ENCODE measurements at places on chromosomes 2 and 18.
A peak's percentile ranks its signal among the peaks of the same experiment; 100 is the strongest.

DNA sequence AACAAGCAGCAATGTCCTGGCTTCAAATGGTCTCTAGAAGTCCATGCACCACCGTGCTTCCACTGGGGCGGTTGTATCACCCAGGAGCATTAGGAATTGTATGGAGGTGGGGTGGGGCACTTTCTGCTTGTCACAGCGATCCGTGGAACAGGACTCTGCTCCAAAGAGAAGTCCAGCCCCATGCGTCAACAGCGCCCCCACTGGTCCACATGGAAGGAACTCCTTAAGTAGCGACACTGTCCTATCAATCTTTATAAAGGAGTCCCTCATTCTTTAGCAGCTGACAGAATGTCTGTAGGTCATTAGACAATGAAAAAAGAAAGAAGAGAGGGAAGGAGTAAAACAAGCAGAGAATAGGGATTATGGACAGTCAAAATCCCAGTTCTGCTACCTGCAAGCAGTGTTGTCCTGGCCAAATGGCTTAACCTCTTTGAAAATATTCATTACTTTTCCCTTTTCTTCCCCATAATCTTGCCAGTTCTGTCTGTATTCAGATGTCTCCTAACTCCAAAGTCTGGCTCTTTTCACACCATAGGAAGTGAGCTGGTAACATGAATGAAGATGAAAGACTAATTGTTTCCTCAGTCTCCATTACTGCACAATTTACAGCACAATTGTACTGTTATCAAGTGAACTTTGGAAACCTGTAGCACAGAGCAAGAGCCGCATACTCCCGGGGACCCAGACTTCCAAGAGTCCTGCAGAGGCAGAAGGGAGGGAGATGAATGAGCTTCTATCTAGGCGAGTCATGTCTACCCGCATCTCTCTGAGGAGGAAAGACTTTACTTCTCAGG lies 9.9 kb downstream of the NFE2L2 start:
- no peak for DNase-seq

DNA sequence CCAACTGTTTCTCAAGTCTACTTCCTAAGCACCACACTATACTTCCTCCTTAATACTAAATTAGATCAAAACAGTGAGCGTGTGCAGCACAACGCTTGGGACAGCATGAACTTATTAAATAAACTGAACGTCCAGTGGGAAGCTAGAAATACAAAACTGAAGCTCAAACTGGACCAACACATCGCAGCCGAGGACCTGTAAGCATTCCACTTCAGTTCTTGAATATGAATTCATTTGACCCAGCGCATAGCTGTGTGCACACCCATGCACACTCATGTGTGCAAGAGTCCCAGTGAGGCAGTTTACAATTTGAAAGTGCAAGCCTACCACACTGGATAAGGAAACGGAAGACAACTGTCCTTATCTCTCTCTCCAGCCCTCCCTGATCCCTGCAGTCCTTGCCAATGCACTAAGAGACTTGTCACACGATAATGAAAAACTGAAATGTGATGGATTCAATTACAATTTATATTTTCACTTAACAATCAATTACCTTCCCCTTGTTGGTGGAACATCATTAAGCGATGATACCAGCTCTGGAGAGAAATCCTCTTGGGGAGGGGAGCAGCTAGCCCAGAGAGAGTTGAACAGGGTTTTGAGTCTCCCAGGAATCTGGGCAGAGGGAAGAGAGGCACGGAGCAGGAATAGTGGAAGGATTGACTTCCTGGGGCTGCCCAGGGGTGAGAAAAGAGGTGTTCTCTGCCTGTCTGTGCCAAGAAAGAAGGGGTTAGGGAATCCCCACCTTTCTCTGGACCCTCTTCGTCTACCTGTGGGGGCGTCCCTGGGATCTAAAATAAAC lies 186.5 kb upstream of the KLHL29 start:
- no peak for DNase-seq

GRCh38 chr2:130760754-130761751 lies 5.7 kb downstream of the AMER3 start:
- no peak for DNase-seq

DNA sequence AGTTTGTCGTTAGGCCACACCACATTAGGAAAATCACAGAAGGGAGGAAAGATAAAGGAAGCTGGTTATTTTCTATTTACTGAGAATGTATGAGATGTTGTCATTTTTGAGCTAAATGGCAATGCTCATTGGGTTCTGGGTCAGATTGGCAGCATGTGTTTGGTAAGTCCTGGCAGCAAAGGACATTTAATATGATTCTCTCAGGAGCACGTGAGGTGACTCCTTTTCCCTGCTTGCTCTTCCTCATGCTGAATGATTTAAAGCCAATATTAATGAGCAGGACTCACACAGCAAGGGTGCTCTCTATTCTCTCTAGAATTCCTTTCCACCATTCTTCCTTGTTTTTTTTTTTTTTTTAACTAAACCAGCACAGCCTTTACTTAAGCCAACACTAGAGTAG lies 298.2 kb downstream of the XIRP2 start:
- no peak for DNase-seq

GRCh38 chr2:152432206-152432653 lies 97.3 kb downstream of the FMNL2 start:
- no peak for DNase-seq

GRCh38 chr2:152418688-152419087 lies 83.7 kb downstream of the FMNL2 start:
- no peak for DNase-seq

GRCh38 chr18:25819746-25820363 lies 270.6 kb downstream of the SS18 start:
- DNase-seq: no peak

GRCh38 chr2:164899121-164899520 lies 56.2 kb downstream of the SLC38A11 start:
- DNase-seq: no peak

DNA sequence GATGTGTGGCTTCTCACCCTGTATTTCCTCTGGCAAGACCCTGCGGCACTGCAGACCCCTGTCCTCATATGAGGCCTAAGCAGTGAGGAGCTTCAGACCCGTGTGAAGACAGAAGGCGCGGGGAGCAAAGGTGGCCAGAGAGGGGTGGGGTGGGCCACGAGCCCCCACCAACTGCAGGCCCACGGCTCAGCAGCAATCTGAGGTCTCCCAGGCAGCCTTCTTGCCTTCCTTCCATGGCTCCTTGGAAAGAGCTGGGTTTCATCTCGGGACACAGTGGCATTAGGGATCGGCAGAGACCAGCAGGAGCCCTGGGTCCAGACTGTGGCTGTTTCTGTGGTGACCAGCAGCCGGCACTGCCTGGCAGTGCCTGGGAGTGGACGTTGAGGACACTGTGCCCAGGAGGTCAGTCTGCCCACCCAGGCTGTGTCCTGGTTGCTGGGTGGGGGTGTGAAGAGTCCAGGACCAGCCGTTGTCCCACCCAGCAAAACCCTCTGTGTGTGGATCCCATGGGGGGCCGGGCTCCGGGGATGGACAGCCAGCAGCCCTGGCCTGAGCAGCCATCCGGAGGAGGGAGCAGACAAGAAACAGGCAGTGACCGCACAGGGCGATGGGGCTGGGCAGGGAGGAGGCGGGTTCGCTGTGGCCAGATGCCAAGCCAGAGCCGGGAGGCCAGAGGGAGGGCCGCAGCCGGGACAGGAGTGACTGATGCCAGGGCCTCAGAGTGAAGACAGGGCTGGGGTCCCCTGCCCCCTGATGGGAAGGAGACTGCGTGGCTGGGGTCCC lies 73.8 kb downstream of the RRM2 start:
- DNase-seq: no peak

GRCh38 chr2:95061601-95062183 lies 36.2 kb downstream of the MAL start:
- DNase-seq: no peak

GRCh38 chr2:232328032-232328422 lies 50.5 kb upstream of the ALPP start:
- DNase-seq: no peak

DNA sequence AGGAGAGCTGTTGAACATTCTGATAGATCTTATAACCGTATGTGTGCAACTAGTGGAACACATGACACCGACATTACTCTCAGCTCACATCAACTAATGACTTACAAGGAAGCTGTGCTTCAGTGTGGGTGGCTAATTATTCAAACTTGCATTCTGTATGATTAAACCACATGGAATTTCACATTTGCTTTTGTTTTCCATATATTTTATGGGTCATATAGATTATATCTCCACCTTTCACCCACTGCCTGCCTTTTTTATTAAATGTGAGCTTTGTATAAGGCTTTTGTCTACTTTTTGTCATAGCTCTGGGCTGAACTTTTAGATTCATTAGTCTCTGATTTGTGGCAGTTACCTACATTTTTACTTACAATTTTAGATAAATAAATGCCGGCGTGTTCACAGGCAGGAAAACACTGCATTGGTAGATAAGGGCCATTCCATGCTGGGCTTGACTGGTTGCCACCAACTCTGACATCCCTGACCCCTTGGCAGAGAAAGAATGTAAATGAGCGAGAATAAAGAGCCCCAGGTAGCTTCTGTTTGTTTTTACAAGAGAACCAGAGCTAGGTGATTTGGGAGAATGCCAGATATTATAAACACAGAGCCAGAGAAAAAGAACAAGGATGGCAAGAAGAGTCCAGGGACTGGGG lies 35.7 kb downstream of the LYPD6 start:
- no peak for DNase-seq

DNA sequence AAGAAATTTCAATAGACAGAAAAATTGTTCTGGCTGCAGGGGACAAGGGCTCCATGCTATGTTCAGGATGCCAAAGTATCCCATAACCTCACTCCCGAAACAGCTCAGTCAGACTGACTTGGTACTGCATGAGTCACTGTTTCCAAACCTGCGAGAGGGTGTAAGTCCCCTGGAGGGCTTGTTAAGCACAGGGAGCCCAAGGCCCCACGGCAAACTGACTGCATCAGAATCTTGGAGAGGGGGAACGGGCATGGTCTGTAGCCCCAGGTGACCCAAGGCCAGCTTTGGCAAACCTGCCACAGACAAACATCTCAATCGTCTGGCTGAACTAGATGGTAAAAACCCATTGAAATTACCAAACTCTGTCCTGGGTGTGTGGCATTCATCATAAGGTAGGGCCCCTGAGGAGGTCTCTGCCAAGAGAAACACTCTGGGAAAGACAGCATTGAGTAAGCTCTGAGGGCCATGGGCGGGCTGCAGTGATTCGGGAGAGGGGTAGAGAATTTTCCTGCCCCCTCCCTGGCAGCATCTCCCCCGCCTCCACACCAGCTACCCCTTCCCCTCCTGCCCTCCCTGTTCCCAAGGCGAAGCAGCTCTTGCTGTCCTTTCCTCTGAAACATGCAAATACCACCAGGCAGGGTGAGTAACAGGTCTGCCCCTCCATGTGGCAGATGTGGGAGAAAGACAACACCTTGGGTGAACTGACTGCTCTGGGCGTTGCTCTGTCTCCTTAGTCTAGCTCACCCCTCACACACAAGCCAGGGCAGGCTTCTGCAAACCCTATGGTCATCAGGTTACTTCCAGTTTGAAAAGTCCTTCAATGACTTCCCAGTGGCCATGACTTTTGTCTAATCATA lies 274.7 kb upstream of the SIX2 start:
- no peak for DNase-seq

DNA sequence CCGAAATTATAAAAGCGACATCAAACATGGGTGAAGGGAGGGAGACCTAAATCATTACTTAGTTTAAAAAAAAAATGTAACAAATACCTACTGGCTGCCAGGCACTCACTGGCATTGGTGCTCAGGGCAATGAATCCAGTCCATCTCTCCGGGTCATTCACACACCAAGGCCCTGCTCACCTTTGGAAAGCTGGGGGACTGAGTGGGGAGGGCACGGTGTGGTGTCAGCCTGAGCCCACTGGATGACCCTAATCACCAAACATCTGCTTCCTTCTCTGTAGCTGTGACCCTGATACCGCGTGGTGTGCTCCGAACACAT lies 336 bp upstream of the DDX1 start:
- DNase-seq: no peak

- no peak for DNase-seq
Observed at GRCh38 chr2:9694661-9695234, 64.0 kb upstream of the YWHAQ start.

GRCh38 chr2:17846676-17847075 lies 30.4 kb downstream of the MSGN1 start:
- DNase-seq: no peak

GRCh38 chr2:85976106-85976920 lies 87.5 kb upstream of the ST3GAL5 start:
- DNase-seq: no peak

- no peak for DNase-seq
Observed at GRCh38 chr2:42979416-42979869, 187.1 kb upstream of the HAAO start.

GRCh38 chr2:150144546-150145298 lies 342.7 kb downstream of the RND3 start:
- DNase-seq: no peak

DNA sequence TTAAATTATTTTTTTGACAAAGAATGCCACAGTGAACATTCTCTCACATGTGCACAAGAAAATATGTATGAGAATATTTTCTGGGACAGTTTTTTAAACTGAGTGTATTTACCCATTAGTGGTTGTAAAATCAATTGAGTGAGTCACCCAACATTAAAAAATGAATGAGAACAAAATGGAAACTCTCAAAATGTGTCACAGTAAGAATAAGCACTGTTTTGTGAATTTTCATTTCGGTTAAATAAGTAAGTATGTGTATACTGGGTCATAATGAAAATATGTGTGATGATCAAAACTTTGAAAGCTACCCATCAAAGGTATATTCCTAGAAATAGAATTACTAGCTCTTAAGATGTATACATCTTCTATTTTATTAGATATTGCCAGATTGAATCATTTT lies 11.6 kb downstream of the BABAM2 start:
- DNase-seq: no peak

DNA sequence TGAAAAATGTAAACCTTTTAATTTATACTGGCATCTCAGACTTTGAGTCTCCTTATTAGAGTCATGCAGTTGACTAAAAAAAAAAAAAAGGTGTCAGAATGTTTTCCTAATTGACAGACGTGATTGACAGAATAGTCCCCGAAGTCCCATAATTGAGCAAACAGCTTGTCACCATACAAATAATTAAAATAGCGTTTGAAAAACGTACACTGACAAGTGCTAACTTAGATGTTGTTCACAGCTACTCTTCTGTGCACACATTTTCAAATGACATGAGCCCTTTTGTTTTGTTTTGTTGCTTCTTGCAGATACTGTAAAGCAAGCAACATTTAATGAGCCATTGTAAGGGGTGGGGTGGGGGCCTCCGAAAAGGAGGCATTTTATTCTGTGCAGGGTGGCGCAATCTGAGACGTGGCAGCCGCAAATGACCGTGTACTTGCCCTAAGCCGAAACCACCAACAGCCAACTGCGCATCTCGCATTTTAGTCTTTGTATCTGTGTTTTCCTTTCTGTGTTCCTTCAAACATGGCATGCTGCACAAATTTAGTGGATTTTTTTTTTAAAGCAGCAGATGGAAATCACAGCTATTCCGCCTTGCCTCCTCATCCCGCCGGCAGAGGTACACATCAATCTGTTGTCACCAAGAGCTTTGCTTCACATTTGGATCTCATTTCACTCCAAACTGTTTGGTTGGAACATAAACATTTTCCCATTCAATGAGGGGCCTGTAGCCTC lies 52.4 kb downstream of the LPIN1 start:
- DNase-seq: no peak

GRCh38 chr2:227454323-227454860 lies 17.6 kb upstream of the AGFG1 start:
- no peak for DNase-seq

GRCh38 chr18:51867767-51868166 lies 472.2 kb upstream of the DCC start:
- peak; percentile 30 for DNase-seq

- no peak for DNase-seq
Observed at GRCh38 chr2:23480957-23481797, 96.2 kb downstream of the KLHL29 start.

GRCh38 chr2:230343747-230344146 lies 16.8 kb downstream of the SP140L start:
- DNase-seq: no peak

- DNase-seq: no peak
Observed at GRCh38 chr2:141582213-141582612, 548.6 kb downstream of the LRP1B start.
